ENCODE measurements at places on chromosomes 1 and 21.
A peak's percentile ranks its signal among the peaks of the same experiment; 100 is the strongest.

DNA sequence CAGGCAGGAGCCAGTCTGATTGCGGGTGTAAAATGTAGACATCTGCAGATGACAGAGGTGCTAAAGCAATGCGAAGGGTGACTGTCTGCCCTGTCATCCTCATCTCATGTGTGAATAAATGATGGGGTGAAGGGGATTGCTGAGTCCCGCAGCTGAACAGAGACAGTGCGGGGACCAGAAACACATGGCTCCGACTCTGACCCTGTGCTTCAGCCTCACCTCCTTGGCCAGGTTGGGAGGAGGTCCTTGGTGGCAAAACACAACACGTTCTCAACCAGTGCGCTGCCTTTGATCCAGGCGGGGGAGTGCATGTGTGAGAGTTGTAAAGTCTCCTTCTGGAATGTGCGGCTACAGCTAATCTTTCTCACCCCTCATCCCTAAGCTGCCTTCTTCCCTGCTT lies 32.0 kb upstream of the TTC22 start:
- no peak for DNase-seq

GRCh38 chr1:10671090-10671489 lies 125.4 kb downstream of the CASZ1 start:
- no peak for DNase-seq

DNA sequence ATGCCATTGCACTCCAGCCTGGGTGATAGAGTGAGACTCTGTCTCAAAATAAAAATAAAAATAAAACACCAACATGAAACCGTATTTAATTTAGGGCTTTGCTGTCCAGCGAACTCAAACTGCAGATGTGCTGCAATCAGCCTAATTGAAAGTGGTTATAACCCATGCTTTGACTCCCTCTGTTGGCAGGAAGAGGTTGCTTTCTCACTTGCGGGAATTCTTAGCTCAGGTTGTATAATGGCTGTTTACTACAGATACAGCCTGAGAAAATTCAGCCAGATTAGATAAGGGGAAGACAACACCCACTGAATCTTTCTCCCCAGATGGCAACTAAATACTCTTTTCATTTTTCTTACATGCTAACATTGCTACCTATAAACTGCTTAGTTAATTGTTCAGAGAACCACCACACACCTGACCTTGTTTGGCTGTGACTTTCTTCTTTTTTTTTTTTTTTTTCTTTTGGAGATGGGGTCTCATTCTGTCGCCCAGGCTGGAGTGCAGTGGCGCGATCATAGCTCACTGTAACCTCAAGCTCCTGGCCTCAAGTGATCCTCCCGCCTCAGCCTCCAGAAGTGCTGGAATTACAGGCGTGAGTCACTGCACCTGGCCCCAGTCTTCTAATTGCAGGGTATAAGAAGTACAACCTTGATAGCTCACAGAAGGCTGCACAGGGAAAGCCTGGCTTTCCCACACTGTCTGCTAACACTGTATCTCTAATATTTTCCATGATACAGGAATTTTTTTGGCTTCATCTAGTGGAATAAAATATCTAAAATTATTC lies 34.6 kb downstream of the DNTTIP2 start:
- DNase-seq = peak; percentile 29

GRCh38 chr1:221874285-221875003 lies 132.6 kb upstream of the DUSP10 start:
- no peak for DNase-seq

DNA sequence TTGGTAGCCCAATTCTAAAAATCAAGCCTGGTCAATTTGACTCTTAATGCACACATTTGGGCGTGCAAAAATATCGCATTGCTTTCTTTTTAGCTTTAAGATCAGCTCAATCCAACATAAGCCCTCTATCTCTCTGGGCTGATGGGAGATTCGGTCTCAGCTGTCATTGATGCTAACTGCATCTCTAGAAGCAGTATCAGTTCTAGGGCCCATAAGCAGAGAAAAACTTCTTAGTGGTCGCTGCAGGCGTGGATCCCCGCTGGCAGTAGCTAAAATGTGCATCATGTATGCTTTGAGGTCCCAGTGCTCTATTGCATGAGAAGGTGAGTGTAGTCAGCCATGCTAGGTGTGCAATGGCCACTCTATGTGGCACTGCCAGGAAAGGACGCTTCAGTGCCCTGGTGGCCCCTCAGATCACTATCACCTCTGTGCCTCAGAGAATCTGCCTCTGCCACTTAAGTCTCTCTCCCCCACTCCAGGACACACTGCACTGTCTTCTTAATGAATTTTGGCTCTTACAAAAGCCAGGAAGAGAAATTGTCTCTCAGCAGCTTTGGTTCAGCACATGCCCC lies 79.7 kb upstream of the GADD45A start:
- no peak for DNase-seq

DNA sequence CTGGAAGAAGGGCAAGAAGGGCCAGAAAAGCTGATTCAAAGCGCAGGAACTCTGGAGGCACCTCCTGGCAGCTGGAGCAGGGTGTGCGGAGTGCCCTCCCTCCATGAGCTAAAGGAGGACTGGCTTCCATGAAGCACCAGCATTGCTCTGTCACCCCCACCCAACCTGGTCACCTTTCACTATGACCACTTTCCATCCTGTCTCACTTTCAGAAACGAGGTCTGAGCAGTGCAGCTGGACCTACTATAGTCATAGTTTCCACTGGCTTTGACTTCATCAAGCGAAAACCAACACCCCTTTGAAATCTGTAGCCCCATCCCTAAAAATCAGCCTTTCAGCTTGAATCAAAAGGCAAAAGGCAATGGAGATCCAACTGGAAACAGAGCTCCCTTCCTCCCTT lies 84.8 kb upstream of the CACNA1E start:
- no peak for DNase-seq

- DNase-seq = no peak
These were observed 169.5 kb downstream of the NPHP4 start for GRCh38 chr1:5822726-5823125.

- no peak for DNase-seq
These were observed 24.7 kb downstream of the CAPN9 start for GRCh38 chr1:230771773-230772354.

- peak; percentile 24 for DNase-seq
These were observed 14.4 kb upstream of the ZFYVE9 start for GRCh38 chr1:52127181-52128180.

- no peak for DNase-seq
These were observed 8.0 kb upstream of the CLDN19 start for GRCh38 chr1:42748021-42748420.

- DNase-seq = no peak
These were observed 35.1 kb downstream of the PRDM16 start for GRCh38 chr1:3103967-3104677.

- no peak for DNase-seq
These were observed 98.0 kb downstream of the LMO4 start for GRCh38 chr1:87426463-87427249.

DNA sequence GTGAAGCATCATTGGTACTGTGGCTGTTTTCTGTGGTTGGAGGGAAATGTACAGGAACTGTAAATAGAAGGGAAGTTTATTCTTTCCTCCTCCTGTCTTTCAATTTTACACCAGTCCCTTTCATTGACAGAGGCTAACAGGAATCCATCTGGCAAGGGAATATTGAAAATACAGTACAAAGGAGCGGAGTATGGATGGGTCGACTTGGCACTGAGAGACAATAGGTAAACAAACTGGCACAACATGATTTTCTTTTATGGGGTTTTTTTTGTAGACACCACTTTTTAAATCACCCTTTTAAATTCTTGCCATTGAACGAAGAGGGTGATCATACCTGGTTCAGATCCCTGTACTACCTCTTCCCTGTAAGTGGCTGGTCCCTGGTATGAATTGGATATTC lies 341.3 kb downstream of the RWDD3 start:
- no peak for DNase-seq

GRCh38 chr1:51336004-51336403 lies 5.6 kb upstream of the TTC39A start:
- DNase-seq = no peak

DNA sequence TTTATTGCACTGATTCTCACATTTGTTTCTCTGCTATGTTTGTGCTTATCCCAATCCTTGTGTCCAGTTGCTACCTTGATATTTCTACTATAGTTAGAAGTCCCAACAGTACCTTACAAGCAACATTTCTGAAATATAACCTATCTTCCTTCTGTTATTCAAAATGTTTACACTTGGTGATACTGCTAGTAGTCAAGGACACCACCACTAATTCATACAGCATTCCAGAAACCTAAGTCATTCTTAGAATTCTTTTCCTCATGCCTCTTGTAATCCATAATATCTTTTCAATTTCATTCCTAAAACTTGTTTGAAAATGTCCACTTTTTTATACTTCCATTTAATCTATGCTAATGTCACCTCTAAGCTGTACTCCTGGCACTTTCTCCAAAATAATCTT lies 2132.1 kb downstream of the NCAM2 start:
- no peak for DNase-seq

GRCh38 chr21:46091118-46091517 lies 6.8 kb upstream of the COL6A2 start:
- DNase-seq = no peak

GRCh38 chr1:42670425-42670824 lies 11.8 kb upstream of the YBX1 start:
- DNase-seq = no peak

DNA sequence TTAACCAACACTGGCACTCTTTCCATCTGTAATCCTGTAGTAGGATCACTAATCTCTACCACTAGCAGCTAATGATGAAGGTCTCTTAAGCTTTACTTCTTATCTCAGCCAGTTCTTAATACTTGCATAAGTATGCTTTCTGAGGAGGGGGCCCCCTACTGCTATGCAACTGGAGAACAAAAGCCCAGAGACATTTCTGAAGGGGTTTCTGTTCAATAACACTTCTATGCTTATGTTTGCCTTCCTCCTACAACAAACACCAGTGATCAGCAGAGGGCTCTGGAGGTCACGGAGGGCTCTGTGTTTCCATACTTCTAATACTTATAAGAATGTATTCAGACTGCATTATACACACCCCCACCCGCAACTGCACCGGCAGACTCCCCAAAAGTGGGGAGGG lies 215.8 kb downstream of the BARHL2 start:
- no peak for DNase-seq

GRCh38 chr1:204465546-204466415 lies 28.8 kb downstream of the PIK3C2B start:
- no peak for DNase-seq

GRCh38 chr1:217029281-217030157 lies 306.3 kb upstream of the ESRRG start:
- DNase-seq = peak; percentile 5

DNA sequence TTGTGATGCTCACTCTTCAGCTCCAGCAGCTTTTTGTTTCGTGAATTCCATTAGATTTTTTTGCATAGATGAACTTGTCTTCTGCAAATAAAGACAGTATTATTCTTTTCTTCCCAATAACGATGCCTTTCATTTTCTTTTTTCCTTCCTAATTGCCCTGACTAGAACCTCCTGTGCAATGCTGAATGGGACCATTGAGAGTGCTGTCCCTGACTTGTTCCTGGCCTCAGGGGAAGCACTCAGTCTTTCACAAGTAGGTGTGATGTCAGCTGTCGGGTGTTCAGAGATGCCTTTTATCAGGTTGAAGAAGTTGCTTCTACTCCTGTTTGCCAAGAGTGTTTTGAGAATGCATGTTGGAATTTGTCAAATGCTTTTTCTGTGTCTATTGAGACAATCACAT lies 64.3 kb upstream of the ADARB1 start:
- no peak for DNase-seq

DNA sequence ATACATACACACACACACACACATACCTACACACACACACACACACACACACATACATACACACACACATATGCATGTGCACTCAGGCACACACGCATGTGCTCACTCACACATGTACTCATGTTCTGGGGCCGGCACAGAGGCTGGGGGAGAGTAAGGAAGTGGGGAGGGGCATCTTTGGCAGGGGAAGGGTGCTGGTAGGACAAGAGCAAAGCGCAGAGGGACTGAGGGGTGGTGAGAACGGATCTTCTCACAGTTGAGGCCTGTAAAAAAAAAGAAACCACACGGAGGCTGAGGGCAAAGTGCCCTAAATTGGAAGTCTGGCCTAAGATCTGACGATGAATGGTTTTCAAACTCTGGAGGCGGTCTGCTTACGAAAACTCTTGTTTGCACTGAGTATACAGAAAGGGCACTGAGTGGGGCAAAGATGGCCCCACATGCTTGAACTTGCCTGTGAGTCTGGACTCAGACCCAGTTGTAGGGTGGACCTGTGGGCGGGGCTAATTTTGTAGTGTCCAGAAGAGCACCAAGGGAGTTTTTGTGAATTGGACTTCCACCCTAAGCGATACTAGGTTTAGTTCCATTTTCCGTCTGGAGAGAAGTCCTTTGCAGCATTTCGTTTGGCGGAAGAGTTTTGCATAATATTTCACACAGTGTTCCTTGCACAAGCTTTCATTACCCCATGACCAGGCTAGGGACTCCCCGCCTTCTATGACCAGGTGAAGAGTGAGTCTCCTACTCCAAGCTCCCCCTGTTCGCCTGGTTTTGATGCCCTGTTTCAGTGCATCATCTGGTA lies 79.3 kb upstream of the LYST start:
- no peak for DNase-seq

GRCh38 chr1:193819376-193819775 lies 633.0 kb upstream of the B3GALT2 start:
- DNase-seq = no peak

DNA sequence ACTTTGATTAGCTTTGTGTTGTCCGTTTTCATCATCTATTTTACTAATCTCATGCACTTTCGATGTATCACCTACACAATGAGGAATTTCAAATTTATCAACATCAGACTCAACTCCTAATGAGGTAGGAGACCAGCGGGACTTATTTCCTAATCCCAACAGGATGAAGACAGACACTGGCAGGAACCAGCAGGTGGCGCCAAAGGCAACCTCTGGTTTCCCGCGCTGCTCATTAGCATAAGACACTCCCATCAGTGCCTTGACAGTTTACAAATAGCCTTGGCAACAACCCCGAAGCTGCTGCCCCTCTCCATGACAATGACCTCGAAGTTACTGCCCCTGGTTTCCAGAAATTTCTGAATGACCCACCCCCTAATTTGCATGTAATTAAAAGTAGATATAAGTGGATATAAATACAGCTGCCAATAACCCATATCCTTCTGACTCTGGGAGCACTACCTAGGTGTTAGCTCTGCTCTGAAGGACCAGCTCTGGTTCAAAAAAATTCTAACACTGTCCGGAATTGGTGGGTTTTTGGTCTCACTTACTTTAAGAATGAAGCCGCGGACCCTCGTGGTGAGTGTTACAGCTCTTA lies 974.8 kb downstream of the ADGRL2 start:
- DNase-seq = no peak

All from left renal cortex interstitium (tissue), 4 donors.